ENCODE measurements at places on chromosomes 5 and 9. TPM values are rescaled to one million over a fixed set of nuclear protein-coding genes. Genes with fewer than 3 reads are reported as not detected.

- no peaks in the 10 kb centered on the region for H3K4me1 ChIP-seq
- no peaks in the 10 kb centered on the region for H3K36me3 ChIP-seq
- H3K27ac ChIP-seq: no peak overlapping the region
- no peak for DNase-seq
Measured at GRCh38 chr9:106149956-106150355, 455.6 kb downstream of the TMEM38B start.

LVRN gene
- 0.68 TPM for total RNA-seq

N4BP3 gene
- 0.64 TPM for total RNA-seq

DNA sequence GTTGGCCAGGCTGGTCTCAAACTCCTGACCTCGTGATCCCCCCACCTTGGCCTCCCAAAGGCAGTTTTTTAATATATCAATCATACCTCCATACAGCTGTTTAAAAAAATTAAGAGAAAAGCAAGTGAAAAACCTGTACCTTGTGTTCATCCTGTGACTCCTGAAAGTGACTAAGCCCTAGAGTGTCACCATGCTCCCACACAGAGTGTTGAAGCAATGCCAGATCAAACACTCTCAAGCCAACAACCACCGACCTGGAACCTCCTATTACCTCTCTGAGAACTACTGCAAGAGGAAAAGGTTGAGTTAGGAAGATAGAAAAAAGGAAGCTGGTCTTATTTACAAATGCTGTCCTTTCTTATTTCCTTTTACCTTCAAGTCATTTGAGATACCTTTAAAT is 123.5 kb downstream of the RASEF start:
- DNase-seq: no peak
- H3K27me3 ChIP-seq: no peaks in the 10 kb centered on the region
- no peaks in the 10 kb centered on the region for H3K36me3 ChIP-seq
- H3K4me3 ChIP-seq: no peak overlapping the region
- H3K27ac ChIP-seq: no peak overlapping the region
- no peaks in the 10 kb centered on the region for H3K4me1 ChIP-seq

GRCh38 chr5:135460246-135461033 is 8.3 kb upstream of the TIFAB start:
- H3K36me3 ChIP-seq: no peaks in the 10 kb centered on the region
- no peak overlapping the region for H3K27ac ChIP-seq
- DNase-seq: no peak
- H3K4me1 ChIP-seq: peaks cover 10% of the 10 kb centered on the region
- peaks cover 55% of the 10 kb centered on the region for H3K27me3 ChIP-seq

GRCh38 chr5:25649628-25650265 is 1005.0 kb upstream of the CDH10 start:
- DNase-seq: no peak
- H3K4me3 ChIP-seq: no peak overlapping the region
- no peaks in the 10 kb centered on the region for H3K36me3 ChIP-seq
- no peak overlapping the region for H3K27ac ChIP-seq
- H3K27me3 ChIP-seq: no peaks in the 10 kb centered on the region
- H3K4me1 ChIP-seq: no peaks in the 10 kb centered on the region
